HCEC 1CT (cell line): ENCODE measurements at places on chromosomes 11 and 22.

- DNase-seq, result peak; percentile 69
Observed at GRCh38 chr22:36366291-36366708, 21.5 kb downstream of the MYH9 start.

GRCh38 chr22:29718949-29719898 is 579 bp upstream of the CABP7 start:
- DNase-seq, result no peak

DNA sequence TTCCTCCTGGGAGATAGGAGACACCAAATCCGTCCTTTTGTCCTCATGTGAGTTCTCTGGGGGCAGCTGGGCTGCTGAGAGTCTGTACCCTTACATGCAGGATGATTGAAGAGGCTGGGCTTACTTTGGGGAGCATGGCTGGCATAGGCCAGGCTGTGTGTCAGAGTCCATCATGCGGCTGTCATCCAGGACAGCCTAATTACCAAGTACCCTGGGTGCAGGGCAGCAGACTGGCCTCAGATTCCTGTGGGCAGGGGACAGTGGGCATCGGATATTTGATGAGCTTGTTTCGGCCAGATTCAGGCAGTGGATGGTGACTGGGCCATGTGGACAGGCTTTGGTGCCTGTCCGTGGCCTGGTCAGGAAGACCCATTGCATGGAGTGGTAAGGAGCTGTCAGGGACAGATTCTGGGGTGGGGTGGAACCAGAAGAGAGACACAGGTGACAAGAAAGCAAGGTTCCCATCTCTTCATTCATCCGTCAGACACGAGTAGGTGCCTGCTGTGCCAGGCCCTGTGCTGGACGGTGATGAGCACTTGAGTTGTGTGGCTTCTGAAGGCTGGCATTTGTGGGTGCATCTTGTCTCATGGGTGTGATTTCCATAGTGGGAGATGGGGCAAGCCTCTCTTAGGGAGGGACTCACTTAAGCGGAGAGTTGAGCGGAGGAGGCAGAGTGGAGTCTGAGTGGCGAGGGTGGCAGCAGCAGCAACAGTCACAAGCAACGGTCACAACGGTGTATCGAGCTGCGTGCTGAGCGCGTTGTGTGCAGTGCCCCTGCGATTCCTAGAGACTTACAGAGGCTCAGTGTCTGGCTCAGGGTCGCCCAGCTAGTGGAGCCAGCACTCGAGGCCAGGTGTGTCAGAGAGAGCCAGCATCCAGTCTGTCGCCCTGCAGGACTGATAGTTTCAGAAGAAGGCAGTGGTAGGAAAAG is 48.7 kb downstream of the TBC1D22A start:
- DNase-seq, result no peak

GRCh38 chr11:2367266-2368160 is 9.6 kb upstream of the CD81 start:
- DNase-seq, result no peak

GRCh38 chr11:61690706-61691379 is 10.7 kb downstream of the DAGLA start:
- no peak for DNase-seq

DNA sequence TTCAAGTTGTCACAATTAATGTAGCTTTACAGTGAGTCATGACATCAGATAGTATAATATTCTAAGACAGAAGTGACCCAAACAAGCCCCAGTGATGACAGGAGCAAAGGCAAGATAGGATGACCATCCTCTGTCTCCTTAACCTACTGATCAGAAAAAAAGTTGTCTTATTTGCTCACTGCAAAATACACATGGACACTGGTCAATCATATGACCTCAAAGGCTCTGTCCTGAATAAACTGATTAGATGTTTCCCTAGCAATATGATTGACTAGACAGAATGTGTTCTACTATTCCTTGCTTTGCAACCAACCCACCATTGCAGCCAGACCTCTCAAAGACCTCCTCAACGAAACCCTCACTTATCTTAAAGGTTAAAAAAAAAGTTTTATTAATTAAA is 117.4 kb downstream of the SYN3 start:
- no peak for DNase-seq

DNA sequence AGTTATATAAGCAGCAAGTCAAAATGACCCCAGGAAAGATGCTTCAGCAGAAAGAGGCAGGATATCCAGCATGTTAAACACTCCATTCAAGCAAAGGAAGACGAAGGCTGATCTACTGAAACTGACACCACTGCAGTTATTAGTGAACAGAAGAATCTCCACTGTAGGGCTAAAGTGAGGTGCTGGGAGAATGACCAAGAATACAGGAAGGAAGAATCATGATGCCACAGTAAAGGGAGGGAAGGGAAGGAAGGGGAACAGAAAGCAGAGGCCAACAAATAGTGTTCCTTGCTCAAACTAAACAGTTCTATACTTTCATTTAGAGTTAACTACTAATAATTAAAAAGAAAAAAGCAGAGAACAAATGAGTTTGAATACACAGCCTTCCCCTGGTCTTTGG is 92.5 kb downstream of the SIK3 start:
- DNase-seq, result no peak

- peak; percentile 84 for DNase-seq
Observed at GRCh38 chr22:44449061-44449682, 48.9 kb downstream of the RTL6 start.

DNA sequence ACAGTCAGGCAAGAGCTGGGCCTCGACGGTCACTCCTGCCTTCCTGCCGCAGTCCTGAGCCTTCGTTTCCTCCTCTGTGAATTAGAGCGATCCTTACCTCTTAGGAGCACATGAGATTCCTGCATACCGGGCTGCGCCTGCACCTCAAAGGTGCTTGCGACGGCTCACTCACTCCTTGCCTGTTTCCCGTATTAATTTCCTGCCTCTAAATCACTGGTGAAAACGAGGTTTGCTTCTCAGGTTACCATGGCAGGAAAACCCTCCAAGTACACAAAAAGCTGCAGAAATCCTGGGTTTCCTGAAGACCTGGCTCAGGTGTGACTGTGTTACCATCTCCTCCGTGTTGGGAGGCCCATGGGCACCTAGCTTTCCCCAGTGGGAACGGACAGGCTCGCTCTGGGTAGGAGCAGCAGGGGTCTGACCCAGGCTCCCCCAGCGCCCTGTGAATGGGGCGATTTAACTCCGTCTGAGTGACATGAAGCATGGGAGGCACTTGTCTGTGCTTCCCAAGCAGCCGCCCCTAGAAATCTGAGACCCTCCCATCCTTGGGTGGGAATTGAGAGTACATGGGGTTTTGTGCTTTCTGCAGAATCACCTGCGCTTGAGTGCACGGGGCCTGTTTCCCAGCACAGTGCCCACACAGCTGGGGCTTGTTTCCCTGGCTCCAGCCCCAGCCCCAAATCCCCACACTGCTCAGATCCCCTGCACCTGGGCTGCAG is 64.8 kb downstream of the PHF21B start:
- DNase-seq, result no peak

DNA sequence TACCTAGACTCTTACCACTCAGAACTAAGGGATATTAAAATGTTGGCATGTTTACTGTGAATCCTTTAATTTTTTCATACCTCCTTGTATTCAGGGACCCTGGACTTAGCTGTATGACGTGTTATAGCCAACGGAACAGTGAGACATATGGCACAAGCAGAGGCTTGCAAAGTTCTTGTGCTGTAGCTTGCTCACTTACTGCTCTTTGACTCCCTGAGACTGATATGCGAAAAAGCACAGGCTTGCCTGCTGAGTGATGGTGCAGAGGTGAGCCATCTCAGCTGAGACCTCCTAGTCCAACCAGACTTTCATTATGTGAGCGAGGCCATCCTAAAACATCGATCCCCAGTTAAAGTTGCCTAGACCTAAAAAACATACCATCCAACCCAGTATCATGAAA is 811.0 kb downstream of the METTL15 start:
- no peak for DNase-seq

- no peak for DNase-seq
Observed at GRCh38 chr11:1918436-1919315, 827 bp upstream of the TNNT3 start.

GRCh38 chr11:17541330-17541885 is 2.8 kb downstream of the USH1C start:
- DNase-seq, result no peak

DNA sequence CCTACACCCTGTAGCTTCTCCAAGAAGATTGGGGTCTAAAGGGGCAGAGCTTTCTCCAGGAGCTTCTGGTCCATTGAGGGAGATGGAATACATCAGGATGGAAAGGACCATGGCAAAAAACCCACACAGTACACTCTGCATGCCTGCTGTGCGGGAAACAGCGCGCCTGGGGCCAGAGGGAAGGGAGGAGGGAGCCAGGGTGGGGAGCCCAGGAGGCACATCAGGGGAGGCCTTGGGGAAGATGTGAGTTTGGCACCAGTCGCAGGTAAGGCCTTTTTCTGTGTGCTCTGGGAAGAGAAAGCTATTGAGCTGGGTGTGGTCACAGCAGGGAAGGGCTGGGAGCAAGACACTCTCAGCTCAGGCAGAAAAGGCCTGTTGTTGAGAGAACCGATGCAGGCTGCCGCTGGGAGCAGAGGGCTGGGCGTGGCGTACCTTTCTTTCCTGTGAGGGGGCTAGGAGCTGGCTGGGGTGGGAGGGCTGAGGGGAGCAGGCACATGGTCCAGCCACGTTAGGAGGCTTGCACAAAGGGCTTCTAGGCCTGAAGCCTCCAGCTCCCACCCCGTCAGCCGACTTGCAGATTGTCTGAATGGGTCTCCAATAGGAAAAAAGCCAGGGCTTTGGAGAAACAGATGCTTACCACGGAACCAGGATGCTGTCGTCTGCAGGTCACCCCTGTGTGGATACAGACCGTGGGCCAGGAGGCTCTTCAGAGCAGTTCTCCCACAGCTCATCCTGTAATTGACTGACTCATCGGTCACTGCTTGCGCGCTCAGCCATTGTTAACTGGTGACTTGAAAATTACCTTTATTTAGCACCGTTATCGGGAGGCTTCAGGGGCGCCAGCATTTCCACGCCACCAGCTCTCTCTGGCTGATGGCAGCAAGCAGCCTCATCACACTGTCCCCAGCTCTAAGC is 237.3 kb downstream of the ST3GAL4 start:
- DNase-seq, result no peak

DNA sequence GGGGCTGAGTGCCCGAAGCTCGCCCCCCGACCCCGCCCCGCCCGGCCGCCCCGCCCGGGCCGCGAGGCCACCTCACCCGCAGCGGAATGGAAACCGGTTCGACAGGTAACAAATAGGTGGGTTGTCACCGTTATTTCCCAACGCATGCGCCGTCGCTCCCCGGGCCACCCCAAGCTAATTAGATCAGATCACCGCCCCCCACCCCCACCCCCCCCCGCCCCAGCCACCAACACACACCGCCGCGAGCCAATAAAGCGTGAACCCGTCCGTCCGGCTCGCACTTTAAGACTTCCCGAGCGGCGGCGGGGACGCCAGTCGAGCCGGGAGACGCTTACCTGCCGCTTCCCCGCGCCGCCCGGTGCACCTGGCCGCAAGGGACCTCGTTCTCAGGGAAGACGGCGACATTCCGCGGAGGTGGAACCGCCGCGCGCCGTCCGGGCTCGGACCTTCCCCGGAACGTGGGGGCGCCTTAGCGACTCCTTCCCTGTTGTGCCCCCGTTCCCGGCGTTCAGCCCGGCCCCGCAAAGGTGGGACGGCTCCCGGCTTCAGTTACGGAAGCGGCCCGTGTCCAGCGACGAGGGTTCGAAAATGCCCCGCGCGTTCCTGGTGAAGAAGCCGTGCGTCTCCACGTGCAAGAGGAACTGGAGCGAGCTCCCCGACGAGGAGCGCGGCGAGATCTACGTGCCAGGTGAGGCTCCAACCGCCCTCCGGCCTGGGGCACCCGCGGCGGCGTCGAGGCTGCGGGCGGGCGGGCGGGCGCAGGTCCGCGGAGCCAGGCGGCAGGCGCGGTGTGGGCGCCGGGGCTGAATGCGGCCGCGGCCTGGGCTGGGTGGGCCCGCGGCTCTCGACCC is at the start of gene OVOL1:
TSS of gene OVOL1 (plus strand) at position 278 of the 851 bp plus-strand sequence. CDS start at position 589, 311 bp downstream.
- no peak for DNase-seq

GRCh38 chr22:30208631-30209603 is 37.6 kb downstream of the LIF start:
- peak; percentile 82 for DNase-seq

DNA sequence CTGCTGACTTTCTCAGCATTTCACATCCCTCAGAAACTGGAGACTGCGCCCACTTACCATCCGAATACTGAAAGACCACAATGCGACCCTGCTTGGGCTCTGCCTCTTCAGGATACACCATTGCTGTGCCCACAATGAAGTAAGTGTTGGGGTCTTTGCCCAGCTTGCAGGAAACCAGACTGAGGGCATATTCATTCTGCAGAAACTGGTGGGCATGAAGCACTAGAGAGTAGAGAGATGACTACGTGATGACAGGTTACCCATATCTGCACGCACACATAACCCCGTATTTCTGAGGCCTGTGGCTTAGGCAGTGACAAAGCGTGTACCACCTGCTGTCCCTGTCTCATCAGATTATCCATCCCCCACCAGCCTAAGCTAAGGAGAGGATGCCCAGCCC is 14.6 kb upstream of the VWCE start:
- DNase-seq, result no peak

- no peak for DNase-seq
Observed at GRCh38 chr11:91230647-91231046, 994.0 kb upstream of the FAT3 start.

- DNase-seq, result peak; percentile 10
Observed at GRCh38 chr22:41445129-41446056, 1.2 kb downstream of the TOB2 start.

- DNase-seq, result no peak
Observed at GRCh38 chr22:22857607-22858558, 29.7 kb upstream of the IGLL5 start.

DNA sequence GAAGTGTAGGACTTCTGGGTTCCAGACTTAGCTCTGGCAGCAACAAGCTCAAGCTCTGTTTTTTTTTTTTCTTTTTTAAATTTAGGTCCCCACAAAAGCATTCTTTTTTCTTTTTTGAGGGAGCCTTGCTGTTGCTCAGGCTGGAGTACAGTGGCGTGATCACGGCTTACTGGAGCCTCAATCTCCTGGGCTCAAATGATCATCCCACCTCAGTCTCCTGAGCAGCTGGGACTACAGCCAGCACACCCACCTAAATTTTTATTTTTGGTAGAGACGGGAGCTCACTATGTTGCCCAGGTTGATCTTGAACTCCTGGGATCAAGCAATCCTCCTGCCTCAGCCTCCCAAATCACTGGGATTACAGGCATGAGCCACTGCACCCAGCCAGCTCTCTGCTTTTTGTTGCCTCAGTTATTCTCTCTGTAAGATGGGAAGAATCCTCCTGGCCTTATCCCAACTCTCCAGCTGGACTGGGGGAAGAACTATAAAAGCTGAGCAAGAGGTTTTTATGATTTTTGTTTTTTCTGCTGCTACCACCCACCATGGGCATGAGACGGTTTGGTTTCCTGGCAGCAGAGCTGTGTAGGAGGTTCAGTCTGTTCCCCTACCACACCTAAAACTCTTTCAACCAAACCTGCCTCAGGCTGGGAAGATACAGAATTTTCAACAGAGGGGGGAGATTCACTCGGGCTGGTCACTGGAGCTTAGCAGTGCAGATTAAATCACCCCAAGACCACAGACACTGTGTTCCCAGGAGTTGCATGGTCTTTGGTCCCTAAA is 11.6 kb upstream of the MTFP1 start:
- no peak for DNase-seq

- peak; percentile 34 for DNase-seq
Observed at GRCh38 chr11:95154514-95154913, 64.9 kb downstream of the ENDOD1 start.
